ENCODE measurements at places on chromosomes 3 and 15. TPM values are rescaled to one million over a fixed set of nuclear protein-coding genes. Genes with fewer than 3 reads are reported as not detected.

DNA sequence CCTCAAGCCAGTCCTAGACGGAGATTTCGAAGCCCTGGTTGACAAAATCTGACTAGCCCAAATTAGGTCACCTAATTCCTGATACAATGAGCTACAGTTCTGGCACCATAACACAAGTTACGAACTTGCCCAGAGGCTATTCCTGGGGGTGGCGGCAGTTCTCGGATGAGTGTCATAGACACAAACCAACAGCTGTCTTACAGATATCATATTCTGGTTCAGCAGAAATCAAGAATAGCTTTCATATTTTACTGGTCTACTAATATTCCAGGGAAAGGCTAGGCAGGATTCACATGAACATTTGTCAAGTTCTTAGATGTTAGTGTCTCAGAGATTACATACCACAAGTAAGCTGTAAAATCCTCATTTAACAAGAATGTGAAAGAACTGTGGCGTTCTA, 8.8 kb downstream of the ANAPC13 start:
- DNase-seq: no peak

FRMD5 gene
- 14.3 TPM for total RNA-seq

DNA sequence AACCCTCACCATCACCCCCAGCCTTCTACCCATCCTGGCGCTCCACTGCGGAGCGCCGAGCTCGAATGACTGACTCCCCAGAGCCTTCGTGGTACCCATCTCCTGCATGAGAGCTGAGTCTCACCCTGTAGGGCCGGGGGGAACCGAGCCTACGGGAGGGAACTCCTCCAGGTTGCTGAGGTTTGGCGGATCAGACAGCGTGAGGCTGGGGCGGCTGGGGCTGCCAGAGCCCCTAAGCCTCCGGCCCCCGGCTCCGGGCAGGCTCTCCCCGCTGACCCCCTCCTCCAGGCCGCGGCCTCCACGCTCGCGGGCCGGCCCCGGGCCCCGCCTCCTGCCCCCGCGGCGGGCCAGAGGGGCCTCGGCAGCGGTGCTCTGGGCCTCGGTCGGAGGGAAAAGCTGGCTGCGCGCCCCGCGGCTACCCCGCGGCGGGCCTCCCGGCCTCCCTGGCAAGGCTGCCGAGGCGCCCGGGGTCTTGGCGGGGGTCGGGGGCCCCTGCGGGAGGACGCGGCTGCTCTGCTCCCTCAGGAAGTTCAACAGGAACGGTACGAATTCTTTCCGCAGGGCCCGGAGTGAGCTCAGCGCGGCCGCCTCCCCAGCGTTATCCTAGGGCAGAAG, 643 bp downstream of the CDAN1 start:
- no peak for DNase-seq

GRCh38 chr3:126994661-126995245, 11.8 kb downstream of the PLXNA1 start:
- no peak for DNase-seq

DNA sequence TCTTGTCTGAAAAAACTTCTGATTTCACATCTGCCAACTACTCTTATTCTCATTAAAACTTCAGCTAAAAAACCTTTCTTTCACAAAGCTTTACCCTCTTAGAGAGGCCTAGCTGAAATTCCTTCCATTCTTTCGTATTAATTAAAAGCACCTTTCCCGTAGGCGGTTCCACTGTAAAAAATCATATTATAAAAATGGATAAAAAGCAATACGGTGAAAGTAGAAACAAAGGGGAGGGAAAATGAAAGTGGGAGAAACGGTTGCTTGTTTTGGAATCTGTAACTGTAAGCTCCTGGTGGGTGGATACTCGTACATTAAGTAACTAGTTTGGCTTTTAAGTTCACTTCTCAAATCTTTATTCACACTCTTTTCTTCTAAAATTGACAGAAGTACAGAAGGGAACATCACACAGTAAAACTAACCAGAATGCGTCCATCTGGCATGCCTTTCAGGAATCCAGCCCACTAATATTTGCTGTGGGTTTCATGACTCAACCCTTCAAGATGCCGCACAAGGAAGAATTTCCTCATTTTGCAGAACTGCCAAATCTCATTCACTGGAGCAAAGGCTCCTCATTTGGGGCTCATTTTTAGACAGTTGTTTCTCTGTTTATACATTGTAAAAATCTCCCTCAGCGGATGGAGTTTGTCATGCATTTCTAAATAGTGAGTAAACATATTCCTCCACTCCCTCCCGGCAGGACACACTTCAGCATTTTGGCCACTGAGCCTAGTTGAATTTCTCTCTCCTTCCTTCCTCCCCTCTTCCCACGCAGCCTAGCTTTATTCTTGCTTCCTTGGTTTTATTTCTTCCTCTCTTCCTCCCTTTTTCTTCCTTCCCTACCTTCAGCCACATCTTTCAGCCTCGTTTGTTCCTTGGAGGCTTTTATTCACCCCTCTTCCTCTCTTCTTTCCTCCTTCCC, 419.5 kb upstream of the NAALADL2 start:
- peak; percentile 70 for DNase-seq

TMEM42 gene
- 1.3 TPM for total RNA-seq

- DNase-seq: no peak
Measured at GRCh38 chr15:90188914-90189748, 12.0 kb upstream of the SEMA4B start.

DNA sequence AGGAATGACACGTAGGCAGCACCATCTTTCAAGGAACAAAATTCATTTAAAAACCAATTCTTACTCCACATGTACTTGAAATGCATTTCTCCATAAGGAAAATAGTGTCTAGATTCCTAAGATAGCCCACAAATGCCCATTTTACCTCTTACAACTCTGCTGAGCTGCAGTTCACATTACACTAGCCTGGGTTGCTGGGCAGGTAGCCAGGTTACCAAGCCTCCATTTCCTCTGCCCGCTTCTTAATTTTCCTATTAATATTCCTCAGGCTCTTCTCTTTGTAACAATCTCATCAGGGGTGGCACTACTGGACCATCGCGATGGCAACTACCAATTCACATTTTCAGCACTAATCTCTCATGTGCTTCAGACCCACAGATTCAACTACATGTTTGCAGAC, 10.8 kb downstream of the ATP13A3 start:
- DNase-seq: no peak

MED12L gene
- total RNA-seq: 0.72 TPM

DNA sequence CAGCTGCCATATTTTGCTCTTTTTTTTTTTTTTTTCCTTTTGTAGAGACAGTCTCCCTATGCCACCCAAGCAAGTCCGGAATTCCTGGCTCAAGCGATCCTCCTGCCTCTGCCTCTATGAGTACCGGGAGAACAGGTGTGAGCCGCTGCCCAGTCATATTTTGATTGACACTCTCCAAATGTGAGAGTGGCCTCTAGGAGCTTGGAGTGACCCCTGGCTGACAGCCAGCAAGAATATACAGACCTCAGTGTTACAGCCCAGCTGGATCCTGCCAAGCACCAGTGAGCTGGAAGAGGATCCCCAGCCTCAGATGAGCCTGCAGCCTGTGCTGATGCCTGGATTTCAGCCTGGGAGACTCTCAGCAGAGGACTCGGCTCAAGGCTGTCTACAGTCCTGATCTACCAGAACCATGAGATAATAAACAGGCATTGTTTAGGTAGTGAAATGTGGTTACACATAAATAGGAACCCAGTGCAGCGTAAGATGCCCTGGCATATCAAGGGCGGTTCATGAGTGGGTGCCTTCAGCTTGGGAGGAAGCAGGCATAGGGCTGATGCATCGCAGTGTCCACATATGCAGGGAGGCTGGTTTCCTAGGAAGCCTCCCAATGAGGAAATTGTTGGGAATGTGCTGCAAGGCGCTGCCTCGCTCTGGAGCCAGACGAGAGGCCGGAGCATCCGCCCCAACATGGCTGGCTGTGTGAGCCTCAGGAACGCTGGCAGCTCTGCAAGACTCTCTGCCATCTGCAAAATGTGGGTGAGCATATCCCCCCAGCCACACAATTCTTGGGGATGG, 38.9 kb upstream of the ATP10A start:
- no peak for DNase-seq

TUSC7 gene
- not detected for total RNA-seq

DNA sequence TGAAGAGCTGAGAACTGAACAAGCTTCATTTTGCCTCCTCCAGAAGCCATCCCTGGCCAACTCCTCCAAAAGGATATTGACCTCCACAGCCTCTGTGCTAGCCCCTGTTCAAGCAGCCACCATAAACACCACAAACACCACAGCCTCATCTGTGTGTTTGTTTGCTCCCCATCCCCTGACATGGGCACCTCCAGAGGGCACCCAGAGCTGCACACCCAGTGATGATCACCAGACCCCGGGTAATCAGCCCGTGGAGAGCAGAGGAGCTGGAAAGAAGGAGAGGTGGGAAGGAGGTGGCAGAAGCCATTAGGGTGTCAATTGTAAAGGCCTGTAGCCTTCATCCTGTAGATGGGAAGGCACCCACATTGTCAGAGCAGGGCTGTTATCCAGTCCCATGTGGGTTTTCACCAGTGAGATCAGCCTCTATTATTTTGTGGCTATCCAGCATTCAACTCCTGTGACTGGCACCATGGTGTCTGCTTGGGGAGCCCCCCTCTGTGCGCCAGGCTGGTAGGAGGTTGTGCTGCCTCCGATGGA, 6.8 kb upstream of the WNT7A start:
- no peak for DNase-seq

DNA sequence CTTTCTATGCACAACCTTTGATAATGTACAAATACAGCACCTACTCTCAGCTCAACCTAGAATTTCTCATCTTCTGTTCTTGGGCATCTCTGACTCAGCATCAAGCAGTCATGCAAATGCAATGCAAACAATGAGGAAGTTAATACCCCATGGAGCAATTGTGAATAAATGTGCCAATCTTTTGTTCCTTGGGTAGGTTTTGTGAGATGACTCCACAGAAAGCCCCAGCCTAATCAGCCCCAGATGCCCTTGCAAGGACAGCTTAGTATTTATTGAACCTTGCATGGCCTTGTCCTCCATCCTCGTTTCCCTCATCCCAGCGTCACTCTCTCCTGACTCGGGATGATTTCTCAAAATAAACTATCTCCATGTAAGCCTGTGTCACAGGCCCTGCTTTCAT, 494.7 kb upstream of the NECTIN3 start:
- no peak for DNase-seq

RETNLB gene
- total RNA-seq: not detected

DNA sequence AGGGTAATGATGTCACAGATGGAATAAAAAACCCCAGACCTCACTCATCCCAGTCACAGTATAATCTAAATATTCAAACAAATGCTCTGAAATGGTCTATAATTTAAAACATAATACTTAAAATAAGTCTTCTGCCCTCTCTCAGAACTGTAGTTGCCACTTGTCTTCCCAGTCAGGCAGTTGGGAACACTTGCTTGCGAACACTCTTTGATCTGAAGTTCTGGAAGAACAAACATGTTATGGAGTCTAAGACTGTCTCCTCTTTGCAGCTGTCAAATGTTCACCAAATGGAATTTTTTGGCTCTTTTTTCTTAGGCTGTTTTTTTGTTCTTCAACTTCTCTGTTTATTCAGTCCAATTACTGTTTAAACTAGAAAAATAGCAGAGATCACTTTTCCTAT, 711.1 kb upstream of the GOLIM4 start:
- no peak for DNase-seq

RAD54L2 gene
- 11.6 TPM for total RNA-seq

DNA sequence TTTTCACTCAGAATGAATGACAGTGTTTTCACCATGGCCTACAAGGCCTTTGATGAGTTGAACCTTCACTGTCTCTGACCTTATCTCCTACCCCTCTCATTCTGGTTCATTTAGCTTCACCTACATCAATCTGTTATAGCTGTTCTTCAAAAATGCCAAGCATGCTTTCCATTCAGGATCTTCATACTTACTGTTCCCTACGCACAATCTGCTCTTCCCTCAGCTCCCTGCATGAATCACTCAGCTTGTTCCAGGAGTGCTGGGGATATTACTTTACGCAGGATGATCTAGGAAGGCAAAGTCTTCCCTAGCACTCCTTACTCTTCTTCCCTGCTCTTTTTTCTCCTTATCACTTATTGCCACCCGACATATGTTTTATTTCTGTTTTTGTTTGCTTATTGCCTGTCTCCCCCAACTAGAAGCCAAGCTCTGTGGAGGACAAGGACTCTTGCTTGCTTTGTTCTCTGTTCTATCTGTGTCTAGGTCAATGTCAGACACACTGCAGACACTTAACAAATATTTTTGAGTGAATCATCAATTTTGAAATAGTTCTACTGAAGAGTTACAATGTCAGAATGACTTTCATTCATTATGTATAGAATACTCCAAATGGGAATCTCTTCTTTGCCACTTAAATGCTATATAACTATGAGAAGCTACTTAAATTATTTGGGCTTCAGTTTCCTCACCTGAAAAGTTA, 238.3 kb upstream of the FEZF2 start:
- no peak for DNase-seq

- DNase-seq: no peak
Measured at GRCh38 chr3:65004306-65004705, 316.5 kb upstream of the ADAMTS9 start.

TOPAZ1 gene
- not detected for total RNA-seq

- DNase-seq: no peak
Measured at GRCh38 chr3:44240061-44240460, 1.6 kb upstream of the TOPAZ1 start.

DNA sequence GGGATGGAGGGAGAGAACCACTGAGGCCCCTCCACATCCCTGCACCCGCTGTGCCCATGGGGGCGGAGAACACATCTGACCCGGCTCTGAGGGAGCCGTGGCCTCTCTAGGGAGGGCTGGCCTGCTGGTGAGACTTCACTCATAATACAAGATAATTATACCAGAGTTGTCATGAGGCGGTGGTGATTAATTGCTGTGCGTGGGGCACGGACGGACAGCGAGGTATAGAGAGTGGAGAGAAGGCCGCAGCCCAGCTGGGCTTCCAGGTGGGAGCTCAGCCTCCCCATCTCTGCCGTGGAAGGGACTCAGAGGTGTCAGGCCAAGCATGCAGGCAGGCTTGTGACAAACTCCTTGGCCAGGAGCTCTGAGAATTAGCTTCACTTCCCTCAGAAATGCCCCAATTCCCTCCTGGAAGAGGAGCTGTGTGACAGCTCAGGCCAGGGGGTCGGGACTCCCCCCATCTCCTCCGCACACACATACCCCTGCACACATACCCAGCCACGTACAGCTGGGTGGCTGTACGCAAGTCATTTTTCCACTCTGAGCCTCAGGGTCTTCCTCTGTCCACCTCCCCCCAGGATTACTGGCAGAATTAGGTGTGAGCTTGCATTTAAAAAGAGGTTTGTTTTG, 6.0 kb upstream of the GATA2 start:
- DNase-seq: no peak

LYZL4 gene
- not detected for total RNA-seq

GRCh38 chr15:85865070-85865684, 70.5 kb upstream of the KLHL25 start:
- peak; percentile 76 for DNase-seq

- no peak for DNase-seq
Measured at GRCh38 chr3:57009367-57009766, 51.1 kb upstream of the SPATA12 start.

FANCD2OS gene
- total RNA-seq: not detected

FBN1 gene
- 3.2 TPM for total RNA-seq

GRCh38 chr3:53111822-53112221, 18.4 kb downstream of the RFT1 start:
- DNase-seq: no peak

- DNase-seq: peak; percentile 11
Measured at GRCh38 chr3:183278479-183279088, 25.5 kb downstream of the B3GNT5 start.
